Stimulated activated CD8-positive, alpha-beta memory T cell treated with anti-CD3 and anti-CD28 coated beads, Interleukin-7, amount 100 ng/mL, for 1 hour (primary cell): ENCODE measurements at places on chromosomes 3 and 15.

DNA sequence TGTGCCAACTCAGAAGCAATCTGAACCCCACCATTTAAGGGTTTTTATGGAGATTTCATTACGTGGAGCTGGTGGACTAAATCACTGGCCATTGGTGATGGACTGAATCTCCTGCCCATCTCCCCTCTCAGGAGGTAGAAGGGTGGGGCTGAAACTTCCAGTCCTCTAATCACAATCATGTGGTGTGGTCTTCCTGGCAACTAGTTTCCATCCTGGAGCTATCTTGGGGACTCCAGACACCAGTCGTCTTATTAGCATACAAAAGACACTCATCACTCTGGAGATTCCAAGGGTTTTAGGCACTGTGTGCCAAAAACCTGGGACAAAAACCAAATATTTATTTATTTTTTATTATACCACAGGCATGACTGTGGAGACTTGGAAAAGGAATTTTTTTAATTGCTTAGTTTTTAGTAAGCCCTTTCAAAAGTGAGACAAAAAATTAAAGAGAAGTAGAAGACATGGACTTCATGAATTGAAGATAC is 203.6 kb downstream of the WNT5A start:
- DNase-seq: no peak

DNA sequence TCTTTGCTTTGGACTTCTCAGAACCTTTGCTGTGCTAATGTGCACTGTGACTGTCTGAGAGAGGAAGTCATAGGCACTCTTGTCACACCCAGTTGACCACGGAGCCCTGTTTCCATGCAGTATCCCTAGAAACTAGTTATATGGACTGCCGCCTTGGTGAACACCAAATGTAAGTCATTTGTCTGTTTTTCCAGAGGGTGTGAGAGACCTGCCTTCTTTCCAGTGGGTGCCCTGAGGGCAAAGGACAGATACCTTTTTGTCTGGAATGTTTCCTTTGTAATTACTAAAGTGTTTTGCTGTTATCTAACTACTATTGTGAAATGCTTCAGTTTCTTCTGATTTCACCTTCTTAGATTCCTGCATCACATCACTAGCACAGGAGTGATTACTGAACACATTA is 91.8 kb downstream of the LARS2 start:
- DNase-seq: no peak

DNA sequence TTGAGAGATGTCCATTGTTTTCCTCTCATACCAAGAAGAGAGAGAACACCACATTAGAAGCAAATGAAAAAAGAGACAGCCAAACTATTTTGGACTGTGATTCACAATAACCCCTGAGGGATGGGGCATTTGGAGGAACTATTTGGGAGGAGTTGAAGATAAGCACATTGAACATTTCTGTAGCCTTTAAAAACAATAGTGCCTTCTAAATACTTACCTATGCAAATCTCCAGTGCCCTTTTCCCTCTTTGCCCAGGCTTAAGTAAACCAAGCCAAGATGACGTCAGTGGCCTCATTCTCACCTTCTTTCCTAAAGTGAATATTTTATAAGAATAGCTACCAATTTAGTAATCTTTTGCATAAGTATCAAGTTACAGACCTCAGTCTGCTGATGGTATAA is 89.7 kb upstream of the COL8A1 start:
- DNase-seq: no peak

DNA sequence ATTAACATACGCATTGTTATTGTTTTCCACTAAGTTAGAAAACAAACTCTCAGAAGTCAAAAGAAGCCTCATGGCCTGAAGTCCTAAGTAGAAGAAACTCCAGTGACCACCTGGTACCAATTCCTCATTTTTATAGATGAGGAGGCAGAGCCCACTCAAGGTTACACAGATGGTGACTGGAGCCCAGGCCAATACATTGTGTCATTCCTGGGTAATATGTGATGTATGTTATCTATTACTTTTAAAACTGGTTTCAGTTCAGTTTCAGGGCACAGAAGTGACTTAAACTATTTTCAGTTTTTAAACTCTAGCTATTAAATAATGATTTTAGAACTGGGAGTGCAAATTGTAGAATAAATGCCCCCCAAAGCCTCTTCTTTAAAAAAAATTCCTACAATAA is 66.7 kb upstream of the STXBP5L start:
- DNase-seq: no peak

- no peak for DNase-seq
These were observed 328.9 kb upstream of the TBL1XR1 start for GRCh38 chr3:177525987-177526712.

GRCh38 chr15:43808960-43809678 is 8.7 kb downstream of the HYPK start:
- no peak for DNase-seq
